ENCODE measurements at places on chromosomes 6 and 20.

DNA sequence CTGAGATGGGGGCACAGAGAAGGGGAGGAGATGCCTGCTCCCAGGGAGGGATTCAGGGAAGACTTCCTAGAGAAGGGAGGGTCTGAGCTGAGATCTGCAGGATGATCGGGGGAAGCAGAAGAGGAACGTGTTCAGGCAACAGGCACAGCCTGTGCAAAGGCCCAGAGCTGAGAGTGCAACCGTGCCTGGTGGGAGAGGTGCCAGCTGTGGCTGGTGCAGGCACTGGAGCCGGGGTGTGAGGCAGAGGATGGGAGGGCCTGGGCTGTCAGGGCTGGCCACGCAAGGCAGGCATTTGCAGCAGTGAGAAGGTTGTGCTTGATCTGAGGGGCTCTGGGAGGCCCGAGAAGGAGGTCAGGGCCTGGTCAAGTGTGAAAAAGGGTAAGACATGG is 27.7 kb downstream of the PTGIS start:
- DNase-seq = no peak

DNA sequence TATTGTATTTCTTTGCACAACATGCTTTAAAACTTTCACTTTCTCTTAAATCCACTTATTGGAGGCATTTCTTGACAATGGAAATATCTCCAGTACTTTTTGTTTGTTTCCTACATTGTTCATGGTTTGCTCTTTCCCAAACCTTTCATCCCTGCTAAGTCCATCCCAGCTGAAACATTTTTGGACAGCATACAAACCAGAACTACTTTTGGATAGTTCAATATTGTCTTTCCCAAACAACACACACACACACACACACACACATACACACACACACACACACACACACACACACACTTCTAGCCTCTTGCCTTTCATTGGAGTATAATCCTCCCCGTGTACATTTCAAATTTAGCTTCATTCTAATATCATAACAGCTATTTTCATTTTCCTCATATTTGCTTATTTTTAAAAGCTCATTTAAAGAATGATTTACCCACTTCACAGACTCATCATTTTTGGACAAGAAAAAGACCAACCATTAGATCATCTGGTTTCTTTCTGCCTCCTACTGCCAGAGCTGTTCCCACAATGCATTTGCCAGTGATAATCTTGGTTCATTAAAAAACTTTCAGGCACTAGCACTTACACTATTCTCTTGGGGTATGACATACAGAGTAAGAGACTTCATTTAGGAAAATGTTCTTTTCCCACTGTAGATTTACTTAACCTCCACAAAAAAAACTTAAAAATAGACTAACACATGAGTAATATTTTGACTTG is 248.1 kb downstream of the CD109 start:
- no peak for DNase-seq

- DNase-seq = no peak
Observed at GRCh38 chr6:16781348-16782169, 20.3 kb upstream of the ATXN1 start.

DNA sequence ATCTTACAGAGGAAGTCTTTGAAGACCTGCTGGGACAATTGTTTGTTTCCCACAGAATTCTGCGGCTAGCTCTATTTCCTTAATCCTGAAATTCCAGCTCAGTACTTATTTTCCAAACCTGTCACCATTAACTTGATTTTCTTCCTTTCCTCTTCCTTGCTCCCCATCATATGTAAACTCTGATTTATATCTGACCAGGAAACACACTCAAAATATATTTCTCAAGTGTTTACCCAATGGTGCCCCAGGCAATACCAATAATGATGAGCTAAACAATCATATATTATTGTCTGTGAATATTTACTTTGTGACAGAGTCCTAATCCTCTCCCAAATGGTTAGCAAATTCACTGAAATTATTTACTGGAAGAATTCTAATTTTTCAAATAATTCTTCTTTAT is 597.3 kb downstream of the PKHD1 start:
- DNase-seq = no peak

DNA sequence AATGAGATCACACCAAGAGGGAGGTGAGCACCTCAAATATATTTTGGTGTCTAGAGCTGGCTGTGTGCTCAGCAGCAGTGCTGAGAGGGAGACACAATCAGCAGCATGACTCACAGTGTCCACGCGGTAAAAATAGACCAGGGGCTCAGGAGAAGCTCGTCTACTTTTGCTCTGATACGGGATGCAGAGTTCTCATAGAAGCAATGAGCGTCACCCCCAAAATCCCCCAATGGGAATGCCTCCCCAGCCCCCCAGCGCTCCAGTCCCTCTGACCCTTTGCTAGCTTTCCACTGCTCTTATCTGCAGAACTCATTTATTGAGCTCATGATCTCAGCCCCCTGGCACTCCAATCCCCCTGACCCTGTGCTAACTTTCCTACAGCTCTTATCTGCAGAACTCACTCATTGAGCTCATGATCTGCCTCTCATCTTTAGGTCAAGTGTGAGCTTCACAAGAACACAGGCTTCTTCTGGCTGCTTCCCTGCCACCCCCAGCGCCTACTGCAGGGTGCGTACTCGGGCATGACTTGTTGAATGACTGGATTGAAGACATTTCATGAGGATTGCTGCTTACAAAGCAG is 34.0 kb downstream of the SYNDIG1 start:
- DNase-seq = no peak

DNA sequence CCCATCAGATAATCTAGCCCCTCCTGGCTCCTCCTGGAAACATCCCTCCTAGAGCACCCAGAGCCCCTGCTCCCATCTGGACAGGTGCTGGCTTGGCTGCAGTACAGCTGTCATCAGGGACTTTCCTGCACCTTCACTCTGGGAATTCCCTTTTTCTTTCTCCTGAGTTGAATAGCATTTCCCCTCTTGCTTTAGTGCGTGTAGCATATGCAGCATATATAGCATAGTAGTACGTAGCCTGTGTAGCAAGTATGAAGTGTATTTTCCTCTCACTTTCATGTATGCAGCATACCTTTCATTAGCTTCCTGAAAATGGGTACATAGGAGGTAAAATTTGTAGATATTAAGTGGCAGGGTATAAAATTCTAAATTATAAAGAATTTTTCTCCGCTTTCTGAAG is 352.9 kb downstream of the ESR1 start:
- DNase-seq = no peak

DNA sequence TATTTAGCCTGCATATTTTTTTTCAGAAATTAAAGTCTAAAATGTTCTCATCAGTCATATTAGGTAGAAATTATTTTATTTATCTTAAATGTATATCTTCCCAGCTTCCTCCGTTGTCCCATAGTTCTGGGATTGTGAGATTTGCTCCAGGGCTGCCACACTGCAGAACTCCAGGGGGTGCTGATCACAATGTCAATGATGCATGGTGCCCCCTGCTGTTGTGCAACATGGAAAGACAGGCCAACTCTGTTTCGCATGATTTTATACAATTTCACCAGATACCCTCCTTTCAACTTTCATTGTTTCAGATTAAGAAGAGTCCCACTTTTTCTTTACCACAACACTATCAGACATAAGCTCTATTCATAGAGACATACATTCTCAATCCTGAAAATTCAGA is 35.9 kb downstream of the ID4 start:
- no peak for DNase-seq

DNA sequence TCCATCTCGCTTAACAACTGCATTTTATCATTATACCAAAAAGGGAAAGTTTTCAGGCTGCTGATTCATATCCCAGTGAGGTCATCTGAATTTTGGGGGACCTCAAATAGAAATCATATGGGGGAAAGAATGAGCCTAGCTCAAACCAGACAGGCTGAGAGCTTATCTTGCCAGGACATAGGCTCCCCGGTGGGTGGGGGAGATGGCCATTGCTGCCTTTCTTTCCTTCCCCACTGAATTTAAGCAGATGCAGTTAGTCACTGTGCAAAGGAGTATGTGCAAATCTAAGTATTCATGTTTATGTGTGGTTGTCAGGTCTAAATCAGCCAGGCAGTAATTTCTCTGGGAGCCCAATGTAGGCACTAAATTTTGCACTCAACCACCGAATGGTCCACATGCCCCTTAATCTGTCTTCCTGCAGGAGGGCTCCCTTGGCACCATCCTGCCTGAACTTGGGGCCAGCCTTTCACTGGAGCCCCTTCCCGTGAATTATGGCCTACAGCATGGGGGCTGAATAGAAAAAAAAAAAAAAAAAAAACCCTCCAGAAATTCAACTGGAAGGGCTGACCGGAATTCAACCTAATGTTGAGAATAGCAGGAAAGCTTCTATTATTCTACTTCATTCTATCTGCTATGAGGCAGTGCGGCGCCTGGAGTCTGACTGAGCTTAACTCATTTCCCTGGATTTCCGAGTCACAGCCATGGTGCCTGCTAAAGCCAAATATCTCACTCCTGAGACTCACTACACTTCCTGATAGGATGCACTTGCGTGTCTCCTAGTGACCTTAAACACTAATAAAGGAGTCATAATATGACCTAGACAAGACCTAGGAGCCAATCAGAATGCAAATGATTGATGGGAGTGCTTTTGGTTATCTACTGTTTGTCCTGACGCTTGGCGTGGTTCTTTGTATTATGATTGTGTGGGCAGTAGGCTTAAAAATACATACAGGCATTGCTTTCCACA is 161.5 kb upstream of the HEY2 start:
- no peak for DNase-seq

DNA sequence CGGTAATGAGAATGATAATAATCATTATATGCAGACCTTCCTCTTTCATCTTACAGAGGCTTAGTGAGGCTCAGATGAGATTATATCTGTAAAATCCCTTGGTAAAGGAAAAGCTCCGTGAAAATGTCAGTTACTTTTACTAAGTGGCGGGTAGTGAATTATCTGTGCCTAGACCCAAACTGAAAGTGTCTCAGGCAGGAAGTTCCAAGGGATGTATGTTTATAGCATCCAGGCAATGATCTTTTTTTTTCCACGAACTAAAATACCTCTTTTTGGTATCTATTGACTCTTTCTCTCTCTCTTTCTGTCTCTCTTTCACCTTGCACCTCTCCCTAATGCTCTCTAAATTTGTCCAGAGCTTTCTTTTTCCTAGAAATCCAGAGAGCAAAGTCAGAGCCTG is 5.0 kb downstream of the TCF21 start:
- DNase-seq = no peak

DNA sequence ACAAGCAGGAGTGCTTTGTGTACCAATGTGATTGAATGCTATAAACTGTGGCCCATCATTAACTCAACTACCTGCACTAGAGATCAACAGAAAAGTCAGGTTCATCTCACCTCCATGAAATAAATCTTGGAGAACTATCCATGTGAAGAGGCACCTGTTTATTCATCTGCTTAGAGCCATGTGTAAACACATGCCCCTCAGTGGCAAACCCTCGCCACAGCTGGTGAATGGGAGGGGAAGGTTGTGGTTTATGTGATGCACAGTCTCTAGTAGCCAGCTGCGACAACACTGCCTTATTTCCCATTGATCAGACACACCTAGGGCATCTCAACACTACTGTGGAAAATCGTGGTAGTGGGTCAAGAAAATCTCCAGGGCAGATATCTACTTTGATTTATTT is 640.2 kb downstream of the PTPRT start:
- no peak for DNase-seq

DNA sequence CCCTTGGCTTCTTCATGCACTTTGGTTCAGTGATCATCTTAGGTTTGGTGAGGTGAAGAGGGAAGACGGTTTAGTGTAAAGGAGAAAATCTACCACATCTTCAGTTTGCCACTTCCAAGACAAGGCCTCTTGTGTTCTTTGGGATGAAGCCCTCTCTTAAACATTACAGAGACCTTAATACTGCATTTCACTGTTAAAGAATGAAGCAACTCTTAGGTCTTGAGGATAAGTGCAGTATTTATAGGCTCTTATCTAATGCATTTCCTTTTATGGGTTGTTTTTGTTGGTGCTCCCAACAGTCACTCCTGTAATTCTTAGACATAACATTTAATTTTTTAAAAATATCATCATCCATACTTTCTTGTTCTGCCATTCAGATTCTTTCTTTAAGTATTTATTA is 139.9 kb upstream of the LAMP5 start:
- no peak for DNase-seq

- DNase-seq = no peak
Observed at GRCh38 chr6:139533573-139534471, 159.4 kb upstream of the CITED2 start.

- DNase-seq = peak; percentile 98
Observed at GRCh38 chr20:36573103-36573797, at the start of gene TGIF2. Gene TGIF2, plus strand, starts transcription at chr20:36573597. Its CDS starts 5,178 bp downstream, at chr20:36578775.

DNA sequence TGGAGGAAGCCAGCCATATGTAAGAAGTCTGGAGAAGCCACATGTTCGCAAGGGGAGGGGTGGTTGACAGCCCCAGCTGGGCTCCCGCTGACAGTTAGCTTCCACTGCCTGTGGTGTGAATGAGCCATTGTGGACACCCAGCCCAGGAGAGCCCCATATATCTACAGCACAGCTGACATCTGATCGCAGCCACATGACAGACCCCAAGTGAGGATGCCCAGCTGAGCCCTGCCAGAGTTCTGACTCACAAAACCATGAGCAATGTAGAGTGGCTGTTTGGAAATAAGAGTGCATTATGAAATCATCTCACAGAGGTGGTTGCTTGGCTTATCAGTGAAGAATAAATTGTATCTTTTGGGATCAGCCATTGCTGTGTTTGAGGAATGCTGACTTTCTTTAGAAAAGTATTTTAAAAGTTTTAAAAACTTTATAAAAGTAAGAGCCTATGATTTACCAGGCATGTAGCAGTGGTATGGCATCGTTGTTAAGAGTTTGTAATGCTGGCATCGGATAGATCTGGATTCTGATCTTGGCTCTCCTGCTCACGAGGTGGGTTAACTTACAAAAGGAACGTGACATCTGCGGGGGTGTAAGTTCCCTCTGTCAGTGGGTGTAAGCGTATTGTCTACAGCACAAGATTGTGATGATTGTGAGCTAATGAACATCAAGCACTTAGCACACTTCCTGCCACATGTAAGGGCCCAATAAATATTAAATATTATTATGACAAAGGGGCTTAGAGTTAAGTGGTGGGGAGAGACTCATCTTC is 24.1 kb downstream of the CFAP61 start:
- DNase-seq = no peak

- no peak for DNase-seq
Observed at GRCh38 chr6:17584241-17584803, 15.8 kb upstream of the FAM8A1 start.

- DNase-seq = no peak
Observed at GRCh38 chr20:49824206-49824605, 11.6 kb downstream of the SLC9A8 start.

DNA sequence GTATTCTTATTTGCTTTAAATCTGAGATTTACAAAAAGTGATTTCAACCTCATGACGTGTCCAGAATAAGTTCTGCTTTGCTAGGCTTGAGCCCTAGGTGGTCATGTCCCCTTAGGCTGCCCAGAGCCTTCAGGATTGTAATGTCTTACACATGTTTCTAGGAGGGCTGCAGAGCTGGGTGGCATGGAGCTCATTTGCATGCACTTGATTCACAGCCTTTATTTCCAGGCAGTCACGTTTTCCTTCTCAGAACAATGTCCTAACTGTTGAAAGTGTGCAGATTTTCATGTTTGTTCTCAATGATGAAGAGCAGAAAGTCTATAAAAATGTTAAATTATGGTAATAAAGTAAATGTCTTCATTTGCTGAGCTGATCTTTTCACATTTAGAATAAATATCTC is 448.6 kb upstream of the SOX4 start:
- no peak for DNase-seq
